ENCODE measurements at places on chromosomes 6 and 20. TPM values are rescaled to one million over a fixed set of nuclear protein-coding genes. Genes with fewer than 3 reads are reported as not detected.

The FABP7 gene
- polyA plus RNA-seq = not detected

The FNDC1 gene
- polyA plus RNA-seq = not detected

The SLC52A3 gene
- polyA plus RNA-seq = not detected

The HLA-DRB5 gene
- 16.0 TPM for polyA plus RNA-seq

The PHACTR1 gene
- polyA plus RNA-seq = 0.41 TPM

The SAMD5 gene
- not detected for polyA plus RNA-seq

The BMP7 gene
- polyA plus RNA-seq = not detected

The CGA gene
- not detected for polyA plus RNA-seq

The LPA gene
- polyA plus RNA-seq = not detected

The VNN1 gene
- not detected for polyA plus RNA-seq

The RMND1 gene
- 13.3 TPM for polyA plus RNA-seq

The WASF1 gene
- 0.34 TPM for polyA plus RNA-seq

The VGLL2 gene
- not detected for polyA plus RNA-seq

The SAMD10 gene
- 8.5 TPM for polyA plus RNA-seq

The HLA-DQB2 gene
- 3.8 TPM for polyA plus RNA-seq

The MEP1A gene
- polyA plus RNA-seq = not detected

The PLEKHG1 gene
- 0.04 TPM for polyA plus RNA-seq

The CNBD2 gene
- polyA plus RNA-seq = 8.4 TPM

The CD93 gene
- 0.71 TPM for polyA plus RNA-seq

The MRAP2 gene
- not detected for polyA plus RNA-seq

The RAET1E gene
- not detected for polyA plus RNA-seq

The LY6G6F gene
- not detected for polyA plus RNA-seq

The SCUBE3 gene
- polyA plus RNA-seq = 0.02 TPM

The SLC13A3 gene
- not detected for polyA plus RNA-seq

The KCNK17 gene
- 0.53 TPM for polyA plus RNA-seq

The PSORS1C1 gene
- polyA plus RNA-seq = not detected

All from immature natural killer cell (primary cell).